ENCODE measurements at places on chromosomes 5 and 9. TPM values are rescaled to one million over a fixed set of nuclear protein-coding genes. Genes with fewer than 3 reads are reported as not detected.

Gene FABP6
- total RNA-seq, result not detected

Gene CTXN3
- total RNA-seq, result not detected

Gene ADAMTS16
- not detected for total RNA-seq

Gene RLN2
- 4.9 TPM for total RNA-seq

Gene SLC35D2
- 2.7 TPM for total RNA-seq

GRCh38 chr5:138662599-138662998 is 87.4 kb upstream of the HSPA9 start:
- peak; percentile 54 for DNase-seq

GRCh38 chr5:39772307-39772706 is 347.5 kb upstream of the DAB2 start:
- DNase-seq, result no peak

GRCh38 chr9:116208417-116209232 is 55.0 kb downstream of the PAPPA start:
- DNase-seq, result no peak

DNA sequence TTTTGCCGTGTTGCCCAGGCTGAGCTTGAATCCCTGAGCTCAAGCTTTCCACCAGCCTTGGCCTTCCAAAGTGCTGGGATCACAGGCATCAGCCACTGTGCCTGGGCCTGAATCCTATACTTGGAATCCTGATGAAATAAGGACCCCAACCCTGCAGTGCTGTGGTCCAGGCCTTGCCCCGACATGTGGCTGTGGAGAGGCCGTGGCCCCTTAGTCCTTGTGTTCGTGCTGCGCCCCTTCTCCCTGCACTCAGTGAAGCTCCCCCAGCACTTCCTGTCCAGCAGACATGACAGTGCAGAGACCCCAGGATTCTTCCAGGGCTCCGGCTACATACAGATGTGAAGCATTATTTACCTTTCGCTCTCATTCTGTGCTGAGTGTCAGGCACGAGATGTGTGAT is 52.9 kb downstream of the EHMT1 start:
- DNase-seq, result no peak

- DNase-seq, result no peak
Measured at GRCh38 chr5:60340965-60341471, 358.9 kb downstream of the DEPDC1B start.

- DNase-seq, result no peak
Measured at GRCh38 chr9:86794391-86795046, 152.8 kb downstream of the GAS1 start.

GRCh38 chr9:130444565-130445221 is at the start of gene ASS1:
ASS1 (plus strand) TSS chr9:130444961; CDS start chr9:130452229, 7,268 bp downstream.
- DNase-seq, result peak; percentile 77

GRCh38 chr9:105858006-105858690 is 163.8 kb downstream of the TMEM38B start:
- peak; percentile 18 for DNase-seq

Measured in activated CD4-positive, alpha-beta T cell treated with anti-CD3 and anti-CD28 coated beads for 36 hours (primary cell).